Muscle of arm (tissue), 14 donors: ENCODE measurements at places on chromosomes 2 and 18.

DNA sequence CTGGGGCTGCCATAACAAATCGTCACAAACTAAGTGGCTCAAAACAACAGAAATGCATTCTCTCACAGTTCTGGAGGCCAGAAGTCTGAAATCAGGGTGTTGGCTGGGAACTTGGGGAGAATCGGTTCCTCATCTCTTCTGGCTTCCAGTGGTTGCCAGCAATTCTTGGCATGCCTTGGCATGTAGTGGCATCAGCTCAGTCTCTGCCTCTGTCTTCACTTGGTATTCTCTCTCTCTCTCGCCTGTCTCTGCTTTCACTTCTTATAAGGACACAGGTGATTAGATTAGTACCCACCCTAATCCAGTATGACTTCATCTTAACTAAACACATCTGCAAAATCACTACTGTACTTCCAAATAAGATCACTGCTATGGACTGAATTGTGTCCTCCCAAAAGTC lies 695.4 kb upstream of the ID2 start:
- no peak for DNase-seq

- no peak for DNase-seq
Measured at GRCh38 chr2:8456151-8457091, 225.4 kb upstream of the ID2 start.

DNA sequence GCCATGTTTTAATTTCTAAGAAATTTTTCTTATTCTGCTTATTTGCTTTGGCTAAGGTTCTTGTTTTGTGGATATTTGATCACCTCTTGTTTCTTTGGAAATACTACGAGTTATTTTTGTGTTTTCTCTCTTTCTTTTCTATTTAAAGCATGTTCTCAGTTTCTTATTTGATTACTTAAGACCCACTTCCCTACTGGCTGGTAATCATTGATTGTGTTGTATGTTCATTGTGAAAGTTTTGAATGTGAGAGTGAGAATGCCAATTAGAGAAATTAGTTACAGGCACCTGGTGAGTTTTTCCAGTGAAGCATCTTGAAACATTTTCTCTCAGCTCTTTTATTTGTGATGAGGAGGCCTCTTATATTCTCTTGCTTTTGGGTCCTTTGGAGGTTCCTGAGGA lies 226.7 kb upstream of the MC4R start:
- DNase-seq = no peak

DNA sequence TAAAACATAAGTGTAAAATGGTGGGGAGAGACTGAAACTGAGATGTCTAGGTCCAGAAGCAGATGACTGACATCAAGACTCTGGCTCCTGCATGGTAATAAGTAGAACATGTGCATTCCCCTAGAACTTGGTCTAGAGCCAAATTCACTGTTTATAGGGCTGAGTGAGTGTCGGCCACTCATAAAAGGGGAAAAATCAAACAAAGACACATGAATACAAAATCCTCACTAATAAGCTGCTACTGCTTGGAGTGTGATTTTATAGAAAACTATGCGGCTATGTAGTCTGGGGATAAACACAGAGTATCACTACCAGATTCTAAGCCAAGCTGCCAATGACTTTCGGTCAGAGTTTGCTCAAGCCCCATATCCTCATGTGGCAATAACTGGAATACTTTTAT lies 1080.8 kb upstream of the DDX18 start:
- no peak for DNase-seq

- no peak for DNase-seq
Measured at GRCh38 chr2:221715523-221716247, 143.6 kb upstream of the EPHA4 start.
